ENCODE measurements at places on chromosomes 2 and 18.

DNA sequence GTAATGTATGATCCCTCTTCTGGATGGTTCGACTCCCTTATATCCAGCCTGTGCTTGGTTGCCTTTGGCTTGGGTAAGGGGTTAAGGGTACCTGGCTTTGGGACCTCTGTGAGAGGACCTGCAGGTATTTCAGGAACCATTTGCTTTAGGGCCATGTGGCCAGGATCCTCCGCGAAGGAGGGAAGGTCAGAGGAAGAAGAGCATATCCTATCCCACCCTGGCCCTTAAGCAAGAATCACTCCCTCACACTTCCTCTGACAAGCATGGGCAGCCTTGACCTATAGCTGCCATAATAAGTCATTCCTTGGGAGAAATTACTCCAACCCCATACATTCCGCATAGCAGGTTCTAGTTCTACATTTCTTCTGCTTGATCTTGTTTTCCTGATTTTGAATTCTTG, 59.1 kb upstream of the TXNDC2 start:
- no peak for DNase-seq

DNA sequence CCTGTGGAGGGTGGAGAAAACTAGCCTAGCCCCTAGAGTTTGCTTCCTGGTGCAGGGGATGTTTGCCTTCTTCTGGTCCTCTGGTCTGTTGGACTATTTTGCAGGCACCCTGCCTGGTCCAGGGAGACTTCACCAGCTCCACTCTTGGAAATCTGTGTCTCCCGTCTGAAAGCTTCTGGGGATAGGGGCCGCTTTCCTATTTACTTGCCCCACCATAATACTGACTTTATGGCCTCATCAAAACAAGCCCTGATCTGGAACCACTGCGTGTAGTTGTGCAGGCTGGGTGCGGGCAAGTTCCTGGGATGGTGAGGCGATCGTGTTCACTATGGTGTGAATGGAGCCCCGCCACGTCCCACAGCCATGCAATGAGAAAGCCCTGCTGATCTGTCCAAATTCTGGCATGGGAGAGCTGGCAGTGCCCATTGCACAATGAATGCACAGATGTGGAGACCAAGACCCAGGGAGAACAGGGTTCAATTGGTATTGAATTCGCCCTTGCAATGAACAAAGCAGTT, 74.3 kb downstream of the DDX1 start:
- DNase-seq, result no peak

DNA sequence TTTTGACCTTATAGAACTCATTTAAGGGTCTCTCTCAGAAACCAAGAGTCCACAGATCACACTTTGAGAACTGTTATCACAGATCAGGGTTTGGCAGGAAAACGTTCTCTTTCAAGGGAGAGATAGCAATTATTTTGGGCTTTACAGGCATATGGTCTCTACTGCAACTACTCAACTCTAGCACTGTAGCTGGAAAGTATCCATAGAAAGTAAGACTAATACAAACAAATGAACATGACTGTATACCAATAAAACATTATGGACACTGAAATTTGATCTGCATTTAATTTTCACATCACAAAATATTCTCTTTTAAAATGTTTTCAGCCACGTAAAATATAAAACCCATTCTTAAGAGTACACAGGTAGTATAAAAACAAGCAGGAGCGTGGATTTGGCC, 100.5 kb downstream of the TRIP12 start:
- DNase-seq, result no peak

GRCh38 chr2:27572998-27573429, 9.8 kb upstream of the ZNF512 start:
- no peak for DNase-seq

DNA sequence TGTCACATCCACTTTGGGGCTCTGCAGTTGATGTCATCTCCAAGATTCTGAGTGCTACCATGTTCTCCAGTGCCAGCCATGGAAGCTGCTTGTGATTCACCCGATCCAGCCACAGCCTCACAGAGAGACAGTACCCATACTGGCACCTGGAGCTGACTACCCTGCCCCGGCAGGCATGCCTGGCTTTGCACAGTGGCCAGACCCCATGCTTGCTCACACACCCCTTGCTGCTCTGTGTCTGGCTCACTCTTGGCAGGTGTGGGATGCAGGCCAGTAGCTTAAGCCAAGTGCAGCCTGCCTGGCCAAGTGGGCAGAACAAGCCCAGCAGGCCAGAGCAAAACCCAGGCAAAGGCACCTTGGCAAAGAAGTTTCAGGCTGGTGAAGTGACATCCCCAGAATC, 828.4 kb upstream of the VRK2 start:
- DNase-seq, result no peak

DNA sequence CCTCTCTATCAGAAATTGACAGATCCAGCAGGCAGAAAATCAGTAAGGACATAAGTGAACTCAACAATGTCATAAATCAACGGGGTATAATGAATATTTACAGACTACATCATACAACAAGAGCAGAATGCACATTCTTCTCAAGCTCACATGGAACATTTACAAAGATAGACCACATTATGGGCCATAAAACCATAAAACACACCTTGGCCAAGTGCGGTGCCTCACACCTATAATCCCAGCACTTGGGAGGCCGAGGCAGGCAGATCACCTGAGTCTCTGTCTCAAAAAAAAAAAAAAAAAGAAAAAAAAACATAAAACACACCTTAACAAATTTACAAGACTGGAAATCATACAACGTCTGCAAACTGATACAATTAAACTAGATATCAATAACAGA, 36.7 kb downstream of the FBXO15 start:
- no peak for DNase-seq

GRCh38 chr2:133579274-133579673, 11.0 kb upstream of the NCKAP5 start:
- no peak for DNase-seq

DNA sequence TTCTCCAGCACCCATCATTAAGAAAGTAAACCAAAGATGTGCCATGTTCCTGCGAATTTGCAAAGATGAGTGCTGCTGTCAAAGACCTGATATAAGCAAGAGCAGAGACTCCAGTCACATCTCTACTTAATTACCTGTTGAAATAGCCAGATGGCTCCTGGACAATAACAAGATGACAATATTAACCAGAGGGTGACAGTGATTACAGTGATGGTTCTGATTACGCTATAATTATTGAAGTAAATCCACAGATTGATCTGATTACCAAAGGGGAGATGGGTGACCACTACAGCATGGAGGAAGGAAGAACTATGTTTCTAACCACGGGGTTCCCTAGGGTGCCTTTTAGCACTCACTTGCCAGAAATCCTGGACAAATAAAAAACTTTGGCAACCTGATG, 36.5 kb upstream of the AFF3 start:
- no peak for DNase-seq

DNA sequence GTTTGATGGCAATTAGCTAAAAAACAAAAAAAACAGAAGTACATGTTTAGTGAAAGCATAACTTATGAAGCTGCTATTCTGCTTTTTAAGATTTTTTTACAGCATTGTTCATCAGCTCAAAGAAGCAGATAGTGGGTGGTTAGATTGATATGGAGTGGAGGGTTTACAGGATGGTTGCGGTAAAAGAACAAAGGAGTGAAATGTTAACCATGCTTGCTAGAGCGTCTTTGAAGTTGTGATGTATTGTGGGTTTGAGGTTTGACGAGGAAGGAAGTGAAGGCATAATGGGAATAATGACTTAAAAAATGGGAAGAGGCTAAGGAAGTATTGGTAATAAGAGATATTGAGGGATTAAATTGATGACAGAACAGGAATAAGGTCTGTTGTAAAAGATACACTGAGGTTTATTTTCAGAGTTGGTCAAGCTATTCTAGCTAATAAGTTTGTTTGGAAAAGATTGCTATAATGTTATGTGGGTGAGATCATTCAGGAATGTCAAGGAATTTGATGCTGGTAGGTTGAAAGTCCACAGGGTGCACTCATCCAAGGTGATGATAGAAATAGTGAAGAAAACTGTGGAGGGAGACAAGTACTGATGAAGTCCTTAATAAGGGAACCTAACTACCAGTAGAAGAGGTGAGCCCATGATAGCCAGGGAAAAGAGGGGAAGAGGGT, 14.6 kb downstream of the SPOPL start:
- DNase-seq, result no peak

DNA sequence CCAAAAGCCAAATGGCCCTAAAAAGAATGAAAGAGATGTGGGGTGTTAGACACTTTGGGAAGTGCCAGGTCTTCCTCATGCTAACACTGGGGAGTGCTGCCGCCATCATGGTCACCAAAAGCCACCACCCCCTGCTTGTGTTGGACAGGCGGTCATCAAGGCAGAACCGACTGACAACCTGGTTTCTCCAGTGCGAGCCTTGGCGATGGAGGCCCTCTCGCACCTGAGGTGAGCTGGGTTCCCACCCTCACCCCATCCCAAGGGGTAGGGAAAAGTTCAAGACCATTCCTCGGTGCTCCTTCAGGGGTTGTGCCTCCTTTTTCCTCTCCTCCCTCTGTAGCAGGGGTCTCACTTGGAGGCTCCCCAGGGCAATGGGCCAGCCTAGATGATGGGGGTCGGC, 33.6 kb downstream of the MROH2A start:
- DNase-seq, result no peak

GRCh38 chr2:213238753-213239495, 45.3 kb upstream of the SPAG16 start:
- no peak for DNase-seq

DNA sequence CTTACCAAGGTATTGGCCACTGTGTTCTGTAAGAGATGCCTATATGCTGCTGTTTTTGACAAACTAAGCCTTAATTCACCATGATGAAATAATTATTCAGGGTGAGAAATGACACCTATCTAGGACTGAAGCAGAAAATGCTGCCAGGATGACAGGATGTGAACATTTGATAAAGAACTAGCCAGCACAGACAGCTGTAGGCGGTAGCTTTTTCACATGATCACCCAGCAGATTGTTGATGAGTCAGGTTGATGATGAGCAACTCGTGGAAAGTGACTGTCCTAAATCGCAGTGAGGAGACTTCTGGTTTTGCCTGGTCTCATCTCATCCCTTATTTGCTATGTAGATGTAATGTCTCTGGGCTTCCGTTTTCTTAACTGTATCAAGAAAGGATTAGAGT, 144.1 kb downstream of the PRPF40A start:
- no peak for DNase-seq

- no peak for DNase-seq
Measured at GRCh38 chr2:48414980-48415835, 114.7 kb upstream of the STON1 start.

GRCh38 chr18:51578406-51578980, 381.0 kb upstream of the MEX3C start:
- no peak for DNase-seq
